Activated naive CD4-positive, alpha-beta T cell treated with anti-CD3 and anti-CD28 coated beads, Interleukin-2, amount 50 U/mL, for 16 hours (primary cell): ENCODE measurements at places on chromosomes 11 and 22.

GRCh38 chr11:82823647-82824619 is 76.3 kb downstream of the PRCP start:
- DNase-seq = no peak

DNA sequence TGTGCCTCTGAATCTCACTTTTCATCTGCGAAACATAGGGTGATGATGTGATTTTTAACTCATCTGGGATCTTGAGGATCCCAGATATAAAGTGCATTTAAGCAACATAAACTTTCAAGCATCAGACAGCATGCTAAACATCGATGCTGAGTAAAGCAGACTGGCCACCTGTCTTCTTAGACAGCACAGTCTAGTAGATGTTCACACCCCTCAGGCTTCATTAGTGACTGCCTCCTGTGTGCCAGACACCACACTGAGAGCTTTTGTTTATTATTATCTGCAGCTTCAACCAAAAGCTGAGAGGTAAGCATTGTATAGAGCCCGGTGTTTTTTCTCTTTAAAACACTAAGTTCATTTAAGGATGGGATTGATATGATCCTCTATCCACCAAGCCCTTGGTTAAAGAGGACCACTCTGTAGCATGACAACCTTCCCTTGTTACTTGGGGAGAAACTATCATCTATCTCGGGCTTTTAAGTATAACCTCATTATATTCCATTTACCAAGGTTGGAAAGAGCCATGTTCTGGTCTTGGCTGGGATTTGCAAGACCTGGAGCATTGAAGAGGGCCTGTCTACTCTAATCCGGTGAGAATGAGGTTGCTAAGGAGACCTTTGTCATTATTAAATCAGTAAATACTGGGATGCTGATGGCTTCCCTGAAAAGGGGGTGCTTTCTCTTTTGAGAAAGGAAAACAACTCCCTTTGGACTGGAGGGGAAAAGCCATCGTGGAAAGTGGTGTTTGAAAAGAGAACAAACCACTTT is 114.2 kb upstream of the SEZ6L start:
- no peak for DNase-seq

DNA sequence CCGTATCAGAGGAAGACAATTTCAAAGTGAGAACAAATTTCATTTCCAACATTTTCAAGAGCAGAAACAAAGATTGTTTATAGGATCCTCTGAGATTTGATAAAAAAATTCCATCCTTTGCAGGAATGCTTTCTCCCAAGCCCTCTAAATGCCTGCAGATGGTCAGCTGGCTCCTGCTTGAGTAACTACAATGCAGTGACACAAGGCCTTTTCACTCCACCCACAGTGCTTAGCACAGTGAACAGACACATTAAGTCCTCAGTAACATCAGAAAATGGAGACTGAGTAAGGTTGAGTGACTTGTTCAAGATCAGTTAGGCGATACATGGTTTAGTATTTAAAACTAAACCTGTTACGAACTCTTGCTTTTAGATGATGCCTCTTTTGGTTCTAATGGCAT is 527.1 kb upstream of the CCDC90B start:
- DNase-seq = no peak

GRCh38 chr11:73760135-73760678 is 667 bp downstream of the RAB6A start:
- DNase-seq = no peak

DNA sequence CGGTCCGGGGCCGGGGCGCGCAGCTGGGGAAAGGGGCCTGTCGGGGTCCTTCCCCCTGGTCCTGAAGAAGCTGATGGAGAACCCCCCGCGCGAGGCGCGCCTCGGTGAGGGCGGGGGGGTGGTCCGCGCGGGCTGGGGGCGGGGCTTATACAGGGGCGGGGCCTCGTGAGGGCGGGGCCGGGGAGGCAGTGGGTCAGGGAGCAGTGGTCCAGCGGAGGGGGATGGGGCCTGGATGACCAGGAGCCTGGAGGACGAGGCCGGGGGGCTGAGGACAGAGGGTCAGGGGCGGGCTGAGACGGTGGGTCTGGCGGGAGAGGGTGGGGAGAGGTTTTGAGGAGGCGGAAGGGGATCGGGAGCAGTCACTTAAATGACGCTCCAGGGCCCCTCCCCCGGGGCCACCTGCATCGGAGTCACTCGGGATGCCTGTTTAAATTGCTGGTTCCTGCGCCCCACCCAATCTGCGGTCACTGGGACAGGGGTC is 396 bp downstream of the TEF start:
- peak; percentile 65 for DNase-seq

DNA sequence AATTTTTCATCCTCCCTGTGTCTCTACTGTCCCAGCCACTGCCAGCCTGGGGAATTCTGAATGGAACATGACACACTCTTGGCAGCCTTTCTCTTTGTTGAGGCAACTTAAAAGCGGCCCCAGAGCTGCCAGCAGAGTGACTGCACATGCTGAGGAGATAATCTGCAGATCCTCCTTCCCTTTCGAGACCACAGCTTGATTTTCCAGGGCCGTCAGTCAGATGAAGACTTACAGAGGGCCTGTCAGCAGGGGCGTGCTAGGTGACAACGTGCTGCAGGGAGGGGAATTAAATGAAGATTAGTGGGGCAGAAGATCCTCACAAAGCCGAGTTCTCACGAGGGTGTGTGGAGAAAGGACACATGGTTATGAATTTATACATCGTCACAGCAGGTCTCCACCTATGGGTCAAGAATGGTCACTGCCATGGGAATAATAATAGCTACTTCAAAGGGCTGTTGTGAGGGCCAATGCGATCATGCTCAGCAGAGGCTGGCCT is 193.5 kb upstream of the PITPNB start:
- no peak for DNase-seq

- no peak for DNase-seq
Observed at GRCh38 chr22:44603767-44604166, 98.2 kb upstream of the PRR5 start.

DNA sequence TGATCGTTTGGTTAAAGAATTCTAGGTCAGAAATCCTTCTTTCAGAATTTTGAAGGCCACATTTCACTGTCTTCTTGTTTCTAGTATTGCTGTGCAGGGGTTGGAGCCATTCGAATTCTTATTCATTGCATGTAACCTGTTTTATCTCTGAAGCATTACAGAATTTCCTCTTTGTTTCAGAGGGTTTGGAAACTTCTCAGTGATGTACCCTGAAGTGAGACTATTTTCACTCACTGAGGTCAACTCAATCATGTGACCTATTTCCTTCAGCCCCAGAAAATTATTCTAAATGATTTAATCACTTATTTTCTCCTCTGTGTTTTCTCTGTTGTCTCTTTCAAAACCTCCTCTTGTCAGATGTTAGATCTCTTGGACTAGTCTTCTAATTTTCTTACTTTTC is 147.8 kb downstream of the ENTHD1 start:
- no peak for DNase-seq

- no peak for DNase-seq
Observed at GRCh38 chr22:49334976-49335375, 492.7 kb downstream of the BRD1 start.

- DNase-seq = no peak
Observed at GRCh38 chr11:123145220-123145619, 49.8 kb downstream of the CLMP start.

GRCh38 chr11:86519064-86519911 is 144.6 kb downstream of the CCDC81 start:
- no peak for DNase-seq

DNA sequence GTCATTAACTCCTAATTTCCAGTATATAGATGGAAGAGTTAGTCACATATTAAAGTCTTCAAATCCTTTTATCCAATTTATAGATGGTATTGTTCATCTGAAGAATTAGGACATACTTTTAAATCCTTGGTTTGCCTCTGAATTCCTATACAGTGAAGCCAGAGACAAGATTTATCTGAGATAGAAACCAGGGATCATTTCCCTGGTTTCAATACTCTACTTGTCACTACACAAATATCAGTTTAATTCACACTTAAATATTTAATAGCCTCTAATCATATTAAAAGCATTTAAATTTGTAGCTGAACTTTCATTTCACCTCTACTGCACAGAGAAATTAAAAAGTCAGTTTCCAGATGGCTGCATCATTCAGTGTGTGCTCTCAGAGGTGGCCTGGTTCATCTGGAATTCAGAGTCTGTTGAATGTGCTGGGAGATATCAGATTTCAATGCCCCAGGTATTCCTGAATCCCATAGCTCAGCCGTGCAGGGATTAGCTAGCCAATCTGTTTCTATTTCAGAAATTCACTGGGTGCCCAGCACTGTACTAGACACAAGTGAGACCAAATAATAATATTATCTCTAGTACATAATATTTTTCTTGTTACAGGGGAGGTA is 344.3 kb downstream of the AASDHPPT start:
- DNase-seq = no peak

GRCh38 chr11:68146704-68147474 is 25.7 kb upstream of the CHKA start:
- DNase-seq = no peak

GRCh38 chr11:2585566-2586086 is 114.2 kb downstream of the KCNQ1OT1 start:
- peak; percentile 1 for DNase-seq

GRCh38 chr11:59151761-59152160 is 9.1 kb downstream of the FAM111A start:
- DNase-seq = no peak

DNA sequence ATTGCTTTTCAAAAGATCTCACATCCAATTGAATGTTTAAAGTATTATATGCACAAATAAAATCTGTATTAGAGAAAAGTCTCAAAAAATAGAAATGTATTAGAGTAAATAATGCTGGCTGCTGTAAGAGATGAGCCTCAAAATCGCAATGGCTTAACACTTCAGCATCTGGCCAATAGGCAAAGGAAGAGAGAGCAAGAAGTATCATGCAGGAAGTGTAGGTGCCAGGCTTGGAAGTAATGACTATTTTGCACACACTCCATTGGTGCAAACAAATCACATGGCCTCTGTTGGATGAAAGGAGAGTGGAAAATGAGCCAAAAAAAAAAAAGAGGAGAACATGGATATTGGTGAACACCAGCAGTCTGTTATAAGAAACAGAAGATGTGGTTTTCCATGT is 193.0 kb upstream of the E2F8 start:
- DNase-seq = no peak

DNA sequence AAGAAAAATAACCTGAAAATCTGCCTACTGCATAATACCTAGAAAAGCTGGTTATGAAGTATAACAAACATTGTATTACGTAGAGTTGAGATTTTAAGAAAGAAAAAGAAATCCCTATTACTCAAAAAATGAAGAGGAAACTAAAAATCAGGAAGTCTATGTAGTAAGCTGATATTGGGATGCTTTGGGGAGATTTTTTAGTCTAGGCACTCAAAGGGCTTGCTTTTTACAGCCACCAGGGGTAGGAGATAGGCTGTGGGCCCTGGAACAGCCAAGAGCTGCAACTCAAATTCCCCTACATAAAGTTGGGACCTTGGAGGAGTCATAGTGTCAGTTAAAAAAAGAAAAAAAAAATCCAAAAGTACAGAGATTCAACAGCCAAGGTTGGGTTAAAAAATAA is 90.4 kb downstream of the RELT start:
- no peak for DNase-seq

DNA sequence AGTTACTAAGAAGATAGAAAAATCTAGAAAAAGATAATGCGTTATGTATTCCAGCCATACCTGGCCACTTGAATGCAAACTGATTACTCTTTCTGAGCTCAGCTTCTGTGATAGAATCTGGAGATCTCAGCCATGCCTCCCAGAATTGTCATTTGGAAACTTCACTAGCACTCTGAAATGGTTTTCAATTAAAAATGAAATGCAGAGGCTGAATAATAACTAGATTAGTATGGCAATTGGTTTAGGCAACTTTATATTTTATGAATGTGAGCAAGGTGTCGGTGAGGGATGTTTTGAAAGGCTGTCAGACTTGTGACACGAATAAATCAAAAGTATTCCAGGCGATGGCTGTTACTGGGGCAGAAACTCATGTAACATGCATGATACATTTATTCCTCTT is 128.8 kb upstream of the SORL1-AS1 start:
- DNase-seq = no peak

- DNase-seq = no peak
Observed at GRCh38 chr11:119765628-119766027, 36.6 kb upstream of the NECTIN1 start.

- DNase-seq = no peak
Observed at GRCh38 chr11:16013649-16014275, 342.6 kb downstream of the SOX6 start.

GRCh38 chr22:32541481-32541880 is 66.9 kb downstream of the FBXO7 start:
- no peak for DNase-seq

DNA sequence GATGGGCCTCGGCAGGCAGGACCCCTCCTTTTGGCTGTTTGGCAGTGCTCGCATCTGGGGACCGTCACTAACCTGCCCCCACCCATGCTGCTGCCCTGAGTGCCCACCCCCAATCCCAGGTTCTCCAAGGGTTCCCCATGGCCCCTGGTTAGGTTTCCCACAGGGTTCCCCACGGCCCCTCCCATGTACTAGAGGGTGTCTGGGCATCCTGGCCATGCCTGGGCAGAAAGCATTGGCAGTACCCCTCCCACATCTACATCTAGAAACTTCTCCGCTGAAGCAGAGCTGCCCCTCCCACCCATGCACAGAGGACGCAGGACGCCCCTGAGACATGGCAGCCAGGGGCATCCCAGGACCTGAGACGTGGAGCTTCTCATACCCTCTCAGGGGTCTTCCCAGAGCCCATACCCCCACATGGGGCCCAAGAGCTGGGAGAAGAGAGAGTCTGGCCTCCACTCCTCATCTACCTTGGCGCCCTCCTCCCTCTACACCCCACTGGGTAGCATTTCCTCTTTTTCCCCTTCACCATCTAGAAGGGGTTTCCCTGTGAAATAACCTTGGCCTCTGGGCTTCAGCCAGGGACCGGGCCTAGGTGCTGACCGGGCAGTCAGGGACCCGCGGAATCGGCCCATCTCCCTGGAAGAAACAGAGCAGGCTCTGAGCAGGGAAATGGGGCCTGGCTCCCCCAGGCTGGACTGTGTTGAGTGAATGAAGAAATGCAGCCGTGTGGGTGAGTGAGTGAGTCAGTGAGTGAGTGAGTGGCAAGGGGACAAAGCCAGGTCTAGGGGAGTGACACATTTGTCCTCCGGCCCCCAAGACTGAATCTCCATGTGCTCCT is 987.3 kb downstream of the BRD1 start:
- no peak for DNase-seq

DNA sequence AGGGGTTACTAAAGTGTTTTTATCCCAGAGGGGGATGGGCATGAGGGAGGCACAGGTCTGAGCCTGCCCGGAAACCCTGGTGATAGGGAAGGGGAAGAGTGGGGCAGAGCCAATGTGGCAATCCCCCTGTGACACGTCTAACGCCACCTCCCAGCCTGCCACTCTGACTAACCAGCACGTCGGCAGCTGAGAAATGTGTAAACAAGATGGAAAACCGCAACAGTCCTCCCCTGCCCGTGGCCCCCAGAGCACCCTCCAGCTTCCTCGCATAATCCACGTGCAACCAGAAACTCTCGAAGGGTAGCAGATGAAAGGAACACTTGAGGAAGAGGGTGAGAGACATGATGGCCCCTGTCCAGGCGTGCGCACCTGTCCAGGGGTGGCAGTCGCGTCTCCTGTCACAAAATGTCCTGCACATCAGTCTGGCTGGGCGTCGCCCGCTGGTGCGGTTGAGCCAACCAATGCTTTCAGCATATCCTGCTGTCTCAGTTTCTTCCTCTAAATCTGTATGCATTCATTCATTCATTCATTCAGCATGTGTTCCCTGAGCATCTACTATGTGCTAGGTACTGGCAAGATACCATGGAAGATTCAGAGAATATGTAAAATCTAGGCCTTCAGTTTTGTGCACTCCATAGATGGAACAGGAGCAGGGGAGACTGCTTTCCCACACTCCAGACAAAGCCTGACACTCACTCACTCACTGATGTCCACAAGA is 4.5 kb downstream of the TMPRSS4 start:
- DNase-seq = no peak

- DNase-seq = no peak
Observed at GRCh38 chr11:125091247-125091876, 20.1 kb downstream of the TMEM218 start.

GRCh38 chr11:35099278-35100012 is 39.5 kb upstream of the CD44 start:
- DNase-seq = no peak
